NCI-H2029 (cell line): ENCODE measurements at places on chromosomes 2 and 18.

- no peak for DNase-seq
Measured at GRCh38 chr2:122098306-122098705, 342.9 kb downstream of the TSN start.

DNA sequence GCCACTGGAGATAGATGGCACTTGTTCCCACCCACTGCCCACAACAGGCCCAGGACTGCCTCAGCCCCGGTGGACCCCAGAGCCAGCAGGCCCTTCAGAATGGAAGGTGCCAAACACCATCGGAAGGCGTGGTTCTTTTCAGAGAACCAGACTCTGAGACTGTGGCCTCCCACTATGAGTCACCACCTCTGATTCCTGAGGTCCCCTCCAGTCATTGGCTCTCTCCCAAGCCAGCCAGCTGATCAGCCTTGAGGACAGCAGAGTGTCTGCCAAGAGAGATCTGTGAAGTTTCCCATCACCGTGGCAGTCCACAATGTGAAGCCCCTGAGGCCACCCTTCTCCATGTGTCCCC lies 10.4 kb upstream of the MAP3K2 start:
- DNase-seq, result peak; percentile 48

DNA sequence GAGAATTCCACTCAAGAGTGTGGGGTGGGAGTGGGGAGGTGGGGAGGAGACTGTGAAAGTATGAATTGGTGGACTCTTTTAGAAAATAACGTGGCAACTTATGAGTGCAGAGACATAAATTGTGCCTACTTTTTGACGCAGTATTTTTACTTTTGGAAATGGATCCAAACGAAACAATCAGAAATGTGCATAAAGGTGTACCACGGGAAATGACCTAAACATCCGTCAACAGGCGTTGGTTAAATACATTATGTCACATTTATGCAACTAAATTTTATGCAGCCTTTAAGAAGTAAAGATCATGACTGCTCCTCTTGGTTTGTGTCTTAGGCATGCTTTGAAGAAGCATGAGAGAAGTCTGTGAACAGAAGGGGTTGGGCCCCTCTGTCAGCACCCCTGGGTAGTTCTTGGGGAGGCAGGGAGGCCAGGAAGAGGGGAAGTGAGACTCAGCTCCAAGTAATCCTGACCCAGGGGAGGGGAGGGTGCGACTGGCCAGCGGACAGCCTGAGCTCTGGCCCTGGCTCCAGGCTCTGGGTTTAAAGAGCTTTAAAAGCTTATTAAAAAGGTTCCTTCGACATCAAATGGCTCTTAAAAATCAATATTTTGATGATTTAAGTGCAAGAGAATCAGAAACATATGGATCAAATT lies 126.4 kb upstream of the HAAO start:
- DNase-seq, result no peak

DNA sequence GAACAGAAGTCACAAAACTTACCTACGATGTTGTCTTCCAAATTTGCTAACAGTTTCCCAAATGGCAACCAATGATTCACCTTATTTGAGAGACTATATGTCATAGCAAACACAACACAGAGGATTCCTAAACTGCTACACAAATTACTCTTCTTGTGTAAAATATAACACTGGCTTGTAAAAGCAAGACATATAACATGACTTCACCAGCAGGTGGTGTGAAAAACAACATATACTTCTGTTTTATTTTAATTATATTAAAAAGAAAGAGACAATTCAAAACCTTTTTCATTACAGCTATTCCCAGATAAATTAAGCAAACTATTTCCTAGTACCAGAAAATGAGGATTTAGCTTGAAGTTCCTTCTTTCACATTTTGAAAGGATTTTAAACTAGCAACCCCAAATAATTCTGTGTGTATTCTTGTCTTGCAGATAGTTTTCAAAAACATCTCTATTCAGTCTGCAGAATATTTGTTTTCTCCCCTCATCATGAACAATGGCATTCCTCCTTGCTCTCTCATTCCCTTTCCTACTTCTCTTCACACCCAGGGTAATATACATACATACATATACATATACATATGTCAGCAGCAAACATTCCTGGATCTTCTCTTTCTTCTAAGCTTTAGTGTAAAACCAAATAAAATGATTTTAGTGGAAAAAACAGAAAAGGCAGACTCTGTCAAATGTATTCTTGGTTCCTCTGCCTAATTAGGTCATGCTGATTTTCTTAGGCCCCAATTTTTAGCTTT lies 62.1 kb downstream of the SCN3A start:
- no peak for DNase-seq

GRCh38 chr2:66582104-66582986 lies 147.4 kb downstream of the MEIS1 start:
- no peak for DNase-seq

DNA sequence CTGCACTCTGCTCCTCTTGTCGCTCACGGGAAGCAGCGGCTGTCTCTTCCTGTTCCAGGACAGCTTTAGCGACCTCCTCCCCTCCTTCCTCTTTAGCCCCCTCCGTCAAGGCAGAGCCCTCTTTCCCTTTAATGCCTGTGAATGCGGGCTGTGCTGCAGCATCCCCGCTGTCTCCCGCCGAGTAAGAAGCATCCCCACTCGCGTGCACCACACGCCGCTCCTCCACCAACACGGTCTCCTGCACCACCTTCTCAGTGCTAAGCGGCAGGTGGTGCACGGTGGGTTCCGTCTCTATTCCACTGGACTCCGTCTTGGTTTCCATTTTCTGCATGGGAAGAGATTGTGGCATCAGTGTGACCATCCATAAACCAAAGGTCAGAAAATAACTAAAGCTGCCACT lies 101.6 kb upstream of the ZBTB14 start:
- DNase-seq, result no peak

DNA sequence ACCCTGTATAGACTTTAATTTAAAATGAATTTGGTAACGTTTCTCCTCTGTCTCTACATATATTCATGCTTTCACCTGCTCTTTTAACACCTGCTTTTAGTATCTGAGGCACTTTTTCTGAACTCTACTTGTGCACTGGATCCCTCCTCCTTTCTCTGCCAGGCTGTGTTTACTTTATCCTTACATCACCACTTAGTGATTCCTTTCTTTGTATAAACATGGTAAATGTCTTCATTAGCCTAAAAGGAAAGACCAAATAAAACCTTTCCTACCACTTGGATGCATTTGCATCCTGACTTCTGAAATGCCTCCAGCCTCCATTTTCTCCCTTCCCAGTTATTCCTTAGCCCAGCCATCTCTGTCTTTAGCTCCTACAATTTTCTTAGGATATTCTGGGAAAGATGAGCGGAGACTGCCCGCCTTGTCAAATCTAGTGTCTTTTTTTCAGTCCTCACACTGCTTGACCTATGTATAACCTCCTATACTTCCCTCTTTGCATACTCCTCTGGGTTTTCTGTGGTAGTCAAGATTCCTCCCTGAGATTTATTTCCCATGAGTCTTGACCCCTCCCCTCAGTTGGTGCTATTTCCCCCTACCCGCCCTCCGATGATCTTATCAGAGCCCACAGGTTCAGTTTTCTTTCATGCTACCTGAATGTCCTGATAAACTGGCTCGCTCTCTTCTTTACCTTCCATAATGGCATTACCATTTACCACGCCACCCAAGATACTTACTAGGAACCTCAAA lies 44.8 kb downstream of the REL start:
- peak; percentile 65 for DNase-seq

- no peak for DNase-seq
Measured at GRCh38 chr18:67651438-67651837, 134.9 kb upstream of the DSEL start.

- DNase-seq, result no peak
Measured at GRCh38 chr2:178317811-178318210, 123.5 kb downstream of the OSBPL6 start.

GRCh38 chr18:79394534-79395307 lies 1.0 kb upstream of the NFATC1 start:
- DNase-seq, result no peak

DNA sequence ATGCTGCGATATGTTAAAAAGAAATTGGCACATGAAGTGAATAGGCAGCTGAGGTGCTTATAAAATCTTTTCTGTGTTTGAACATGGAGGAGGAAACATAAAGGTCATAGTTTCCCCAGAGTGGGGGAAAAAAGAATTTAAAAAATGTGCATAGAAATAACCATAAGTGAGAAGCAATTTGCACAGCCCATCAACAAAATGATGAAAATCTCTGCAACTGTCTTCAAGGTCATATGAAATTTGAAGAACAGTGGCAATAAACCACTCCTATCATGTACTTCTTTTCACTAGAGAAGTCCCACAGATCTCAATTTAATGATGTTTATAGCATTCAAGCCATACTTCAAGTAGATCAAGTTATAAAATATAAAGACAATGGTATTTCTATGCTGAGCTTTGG lies 46.7 kb upstream of the ZNF804A start:
- no peak for DNase-seq

- no peak for DNase-seq
Measured at GRCh38 chr2:234048049-234048448, 2.5 kb upstream of the SPP2 start.

- no peak for DNase-seq
Measured at GRCh38 chr2:181275643-181276070, 181.5 kb upstream of the ITGA4 start.

- no peak for DNase-seq
Measured at GRCh38 chr2:54722641-54723040, 821 bp upstream of the EML6 start.

GRCh38 chr18:8188184-8188583 lies 421.1 kb upstream of the RAB12 start:
- DNase-seq, result no peak

DNA sequence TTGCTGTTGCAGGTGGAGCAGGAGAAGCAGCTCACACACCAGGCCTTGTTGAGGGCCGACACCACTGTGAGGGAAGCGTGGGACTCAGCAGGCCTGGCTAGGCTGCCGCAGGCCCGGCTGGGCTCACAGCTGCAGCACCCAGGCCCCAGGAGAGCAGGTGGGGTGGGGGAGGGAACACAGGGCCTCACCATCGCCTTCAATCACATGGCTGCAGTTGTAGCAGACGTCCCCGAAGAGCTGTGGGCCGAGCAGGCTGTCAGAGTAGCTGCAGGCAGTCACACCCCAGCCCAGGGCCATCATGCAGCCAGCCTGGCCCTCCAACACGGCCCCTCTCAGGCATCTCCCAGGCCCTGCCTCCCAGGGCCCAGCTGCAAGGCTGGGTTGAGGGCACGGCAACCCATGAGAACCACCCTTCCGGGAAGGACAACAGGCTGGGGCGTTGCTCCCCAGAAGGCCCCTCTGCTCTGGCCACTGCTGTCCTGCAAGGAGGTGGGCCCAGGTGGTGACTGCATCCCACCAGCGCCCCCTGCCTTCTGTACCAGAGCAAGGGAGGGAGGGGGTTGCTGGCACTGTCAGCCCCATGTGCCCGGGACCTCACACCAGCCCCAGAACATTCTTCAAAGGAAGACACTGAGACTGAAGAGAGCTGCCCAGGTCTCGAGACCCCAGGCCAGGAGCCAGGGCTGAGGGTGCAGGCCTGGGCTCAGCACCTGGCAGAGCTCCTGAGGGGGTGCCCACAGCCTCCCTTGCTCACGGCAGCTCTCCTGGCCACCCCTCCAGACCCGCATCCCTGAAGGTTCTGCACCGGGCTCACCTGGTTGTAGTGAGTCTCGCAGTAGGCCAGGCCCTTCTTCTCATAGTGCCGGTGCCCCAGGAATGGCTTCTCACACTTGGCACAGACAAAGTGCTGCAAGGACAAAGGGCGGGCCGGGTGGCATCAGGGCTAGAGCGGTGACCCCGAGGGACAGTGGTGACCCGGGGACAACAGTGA lies 5.6 kb upstream of the GPR17 start:
- DNase-seq, result no peak

DNA sequence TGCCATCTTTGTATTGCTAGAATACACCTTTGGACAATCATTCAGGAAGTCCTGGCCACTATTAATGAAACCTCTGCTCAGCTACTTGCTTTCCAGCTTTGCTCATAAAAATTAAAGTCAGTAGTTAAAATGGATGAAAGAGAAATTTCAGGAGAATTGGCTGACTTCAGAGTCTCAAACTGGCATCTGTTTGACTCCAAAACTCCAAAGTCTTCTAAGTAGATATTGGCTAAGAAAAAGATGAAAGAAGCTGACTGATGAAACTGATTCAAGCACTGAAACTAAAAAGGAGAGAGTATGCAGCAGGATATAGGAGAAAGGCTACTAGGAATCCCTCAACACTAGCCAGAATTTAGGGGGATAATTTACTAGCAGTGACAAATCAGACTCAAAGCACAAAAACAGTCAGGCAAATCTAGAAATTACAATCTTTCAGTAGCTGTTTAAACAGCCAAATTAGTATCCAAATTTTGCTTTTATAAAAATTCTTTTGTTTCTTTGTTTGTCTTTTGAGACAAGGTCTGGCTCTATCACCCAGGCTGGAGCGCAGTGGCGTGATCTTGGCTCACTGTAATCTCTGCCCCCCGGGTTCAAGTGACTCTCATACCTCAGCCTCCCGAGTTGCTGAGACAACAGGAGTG lies 52.1 kb upstream of the DTNA start:
- DNase-seq, result no peak

DNA sequence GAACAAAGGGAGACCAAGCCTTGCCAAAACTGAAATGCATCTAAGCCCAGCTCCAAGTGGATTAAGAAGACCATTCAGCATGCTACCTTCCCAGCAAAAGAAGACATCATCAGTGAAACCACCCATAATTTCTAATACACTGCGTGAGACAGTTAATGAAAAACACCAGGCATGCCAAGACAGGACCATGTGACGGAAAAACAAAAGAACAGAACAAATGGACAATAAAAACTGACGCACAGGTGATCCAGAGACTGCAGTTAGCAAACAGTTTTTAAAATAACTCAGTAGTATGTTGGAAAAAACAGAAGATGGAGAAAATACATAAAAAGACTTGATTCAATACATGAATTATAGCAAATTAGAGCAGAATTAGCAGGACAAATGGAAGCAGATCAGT lies 15.3 kb downstream of the FAM168B start:
- no peak for DNase-seq

GRCh38 chr2:191150600-191151330 lies at the start of gene STAT4:
TSS of gene STAT4 (minus strand) at chr2:191150994. CDS start at chr2:191148203, 2,791 bp downstream.
- peak; percentile 11 for DNase-seq

- DNase-seq, result no peak
Measured at GRCh38 chr2:230414302-230414701, 1.7 kb upstream of the SP100 start.

GRCh38 chr2:198314559-198315153 lies 510.3 kb downstream of the PLCL1 start:
- DNase-seq, result no peak

GRCh38 chr2:231132129-231132528 lies 7.3 kb upstream of the HTR2B start:
- DNase-seq, result no peak
